ENCODE measurements at places on chromosomes 3 and 15.

GRCh38 chr15:30830961-30831360 is 72.8 kb upstream of the FAN1 start:
- no peak for DNase-seq

- no peak for DNase-seq
Measured at GRCh38 chr3:66856533-66856932, 141.6 kb upstream of the KBTBD8 start.

- DNase-seq: no peak
Measured at GRCh38 chr15:48318131-48318530, 13.1 kb upstream of the DUT start.

- DNase-seq: no peak
Measured at GRCh38 chr15:90959894-90960293, 5.2 kb downstream of the RCCD1 start.

DNA sequence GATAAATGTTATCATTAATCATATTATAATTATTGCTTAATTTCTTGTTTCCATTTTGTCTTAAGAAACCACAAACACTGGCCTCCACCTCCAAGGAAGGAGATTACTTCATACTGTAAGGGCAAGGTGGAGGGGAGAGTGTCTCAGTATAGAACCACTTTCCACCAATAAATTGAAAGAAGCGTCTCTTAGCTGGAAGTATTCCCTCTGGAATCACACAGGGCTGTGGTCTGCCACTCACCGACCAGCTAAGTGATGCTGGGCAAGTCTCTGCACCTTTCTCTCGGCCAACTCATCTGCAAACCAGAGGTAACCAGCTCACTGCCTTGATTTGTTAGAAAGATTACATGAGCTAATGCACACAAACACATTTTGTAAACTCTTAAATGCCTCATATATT is 63.1 kb downstream of the EIF4E3 start:
- no peak for DNase-seq

DNA sequence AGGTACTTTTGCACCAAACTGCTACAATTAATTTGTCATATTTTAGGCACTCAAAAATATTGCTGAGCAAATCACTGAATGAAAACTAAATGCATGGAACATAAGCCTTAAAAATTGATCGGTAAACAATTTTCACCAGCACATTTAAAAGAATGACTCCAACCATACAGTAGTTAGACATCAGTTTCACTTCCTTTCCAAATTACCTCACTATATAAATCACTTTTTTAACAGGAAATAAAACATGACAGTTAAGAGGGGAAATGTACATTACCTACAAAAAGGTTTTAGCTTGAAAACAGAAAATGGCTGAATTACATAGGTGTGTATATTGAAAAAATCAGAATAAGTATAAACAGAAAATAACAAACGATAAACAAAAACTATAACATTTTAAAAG is 108.4 kb downstream of the SERPINI1 start:
- DNase-seq: no peak

DNA sequence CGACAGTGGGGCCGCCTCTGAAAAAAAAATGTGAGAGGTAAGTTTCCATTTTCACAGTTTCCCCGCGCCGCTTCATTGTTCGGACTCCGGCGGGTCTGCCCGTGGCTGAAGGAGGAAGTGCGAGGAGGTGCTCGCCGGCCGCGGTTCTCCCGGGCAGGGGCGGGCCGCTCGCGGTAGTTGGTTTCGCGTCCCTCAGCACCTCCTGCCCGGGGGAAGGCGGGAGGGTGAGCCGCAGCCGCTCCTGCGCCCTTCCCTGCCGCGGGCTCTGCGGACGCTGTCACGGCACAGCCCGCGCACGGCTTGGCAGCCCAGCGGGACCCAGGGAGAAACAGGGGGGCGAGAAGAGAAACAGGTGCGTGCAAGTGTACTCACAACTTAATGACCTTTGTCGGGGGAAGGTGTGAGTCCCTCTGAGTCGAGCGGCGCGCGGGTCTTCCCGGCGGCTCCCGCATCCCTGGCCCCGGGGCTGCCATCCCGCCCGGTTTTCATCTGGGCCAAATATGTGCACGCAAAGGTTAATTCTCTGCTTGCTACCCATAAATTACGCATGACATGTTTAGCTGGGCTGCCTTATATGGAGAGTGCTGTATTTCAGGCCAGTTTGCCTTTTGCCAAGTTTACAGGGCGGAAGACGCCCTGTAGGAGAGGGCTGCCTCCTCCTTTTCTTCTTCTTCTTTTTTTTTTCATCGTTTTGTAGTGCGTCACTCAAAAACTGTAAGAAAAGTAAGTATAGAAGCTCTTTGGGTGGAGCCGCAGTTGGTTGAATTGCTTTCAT is 514 bp downstream of the MBNL1 start:
- peak; percentile 78 for DNase-seq

GRCh38 chr3:40490916-40491315 is 14.0 kb downstream of the ZNF619 start:
- DNase-seq: no peak

DNA sequence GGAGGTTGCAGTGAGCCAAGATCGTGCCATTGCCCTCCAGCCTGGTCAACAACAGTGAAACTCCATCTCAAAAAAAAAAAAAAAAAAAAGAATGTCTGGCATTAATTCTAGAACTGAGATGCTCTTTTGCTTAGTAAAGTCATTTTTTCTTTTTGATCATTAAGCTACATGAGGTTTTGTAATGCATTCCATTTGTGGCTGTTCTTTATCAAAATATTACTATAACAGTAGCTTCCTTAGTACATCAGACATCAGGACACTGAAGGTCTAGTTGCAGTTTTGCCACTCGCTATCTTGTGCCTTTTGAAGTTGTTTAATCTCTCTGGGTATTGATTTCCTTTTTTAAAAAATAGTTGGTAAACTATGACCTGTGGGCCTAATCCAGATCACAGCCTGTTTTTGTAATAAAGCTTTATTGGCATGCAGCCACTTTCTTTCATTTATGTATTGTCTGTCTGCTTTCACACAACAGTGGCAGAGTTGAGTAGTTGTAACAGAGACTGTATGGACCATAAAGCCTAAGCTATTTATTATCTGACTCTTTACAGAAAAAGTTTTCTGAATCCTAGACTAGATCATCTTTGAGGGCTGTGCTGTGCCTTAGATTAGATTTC is 76.6 kb downstream of the SLC25A26 start:
- no peak for DNase-seq

DNA sequence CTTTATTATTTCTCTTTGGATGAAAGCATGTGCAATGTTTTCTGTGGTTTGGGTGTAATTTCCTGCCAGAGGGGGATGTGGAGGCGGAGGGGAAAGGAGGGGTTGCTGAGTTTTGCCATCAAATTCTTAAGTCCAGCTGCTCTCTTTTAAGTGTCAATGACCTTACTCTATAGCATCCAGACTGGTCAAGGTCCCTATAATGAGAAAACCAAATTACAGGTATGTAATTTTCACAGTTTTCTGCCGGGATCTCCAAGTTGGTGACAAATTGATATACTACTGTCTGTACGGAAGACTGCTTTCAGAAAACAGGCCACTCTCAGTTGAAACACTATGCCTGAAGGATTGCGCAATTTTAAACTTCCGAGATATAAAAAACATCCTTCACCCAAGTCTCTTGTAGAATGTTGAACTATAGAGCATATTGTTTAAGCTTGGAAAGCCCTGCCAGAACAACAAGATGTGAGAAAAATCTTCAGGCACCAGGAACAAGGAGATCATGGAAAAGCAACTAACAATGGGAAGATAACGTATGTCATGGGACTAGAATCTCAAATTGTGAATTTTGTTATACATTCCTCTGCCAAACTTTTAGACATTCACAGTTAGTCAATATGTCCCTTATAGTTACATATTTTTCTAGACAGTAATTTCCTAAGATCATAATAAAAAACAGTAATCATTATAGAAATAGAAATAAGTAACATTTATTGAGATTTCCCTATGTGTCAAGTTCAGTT is 300.7 kb upstream of the SATB1 start:
- DNase-seq: no peak

DNA sequence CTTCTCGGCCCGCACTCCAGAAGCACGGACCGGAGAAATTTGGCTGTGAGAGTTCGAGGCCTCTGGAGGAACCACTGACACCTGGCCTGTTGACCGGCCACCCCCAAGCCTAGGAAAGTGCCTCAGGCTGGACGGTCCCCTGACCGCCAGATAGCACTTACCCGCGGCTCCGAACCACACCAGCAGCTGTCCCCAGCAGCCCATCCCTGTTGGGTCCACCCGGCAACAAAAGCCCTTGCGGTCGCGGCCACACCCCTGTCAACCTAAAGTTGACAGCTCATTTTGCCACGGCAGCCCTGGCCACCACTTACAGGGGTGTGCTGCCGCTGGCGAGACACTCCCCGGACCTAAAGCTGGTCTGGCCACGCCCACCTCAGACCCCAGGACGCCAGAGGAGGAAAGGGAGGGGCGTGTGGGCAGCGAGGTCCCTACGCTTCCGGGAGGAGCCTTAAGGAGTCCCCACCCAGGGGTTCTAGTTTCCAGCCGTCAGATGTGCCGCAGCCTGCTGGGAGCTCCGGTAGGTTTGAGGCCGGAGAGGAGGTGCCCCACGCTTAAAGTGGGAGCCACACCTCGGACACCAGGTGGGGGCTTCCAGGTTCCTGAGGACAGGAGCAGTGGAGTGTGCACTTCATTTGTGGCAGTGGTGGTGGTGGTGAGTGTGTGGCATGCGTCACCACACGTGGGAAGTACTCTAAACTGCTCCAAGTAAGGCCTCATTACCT is at the start of gene LTK:
Gene LTK, minus strand, starts transcription at position 322 of the 722 bp plus-strand sequence. Its CDS starts 118 bp downstream, at position 204.
- DNase-seq: peak; percentile 38

DNA sequence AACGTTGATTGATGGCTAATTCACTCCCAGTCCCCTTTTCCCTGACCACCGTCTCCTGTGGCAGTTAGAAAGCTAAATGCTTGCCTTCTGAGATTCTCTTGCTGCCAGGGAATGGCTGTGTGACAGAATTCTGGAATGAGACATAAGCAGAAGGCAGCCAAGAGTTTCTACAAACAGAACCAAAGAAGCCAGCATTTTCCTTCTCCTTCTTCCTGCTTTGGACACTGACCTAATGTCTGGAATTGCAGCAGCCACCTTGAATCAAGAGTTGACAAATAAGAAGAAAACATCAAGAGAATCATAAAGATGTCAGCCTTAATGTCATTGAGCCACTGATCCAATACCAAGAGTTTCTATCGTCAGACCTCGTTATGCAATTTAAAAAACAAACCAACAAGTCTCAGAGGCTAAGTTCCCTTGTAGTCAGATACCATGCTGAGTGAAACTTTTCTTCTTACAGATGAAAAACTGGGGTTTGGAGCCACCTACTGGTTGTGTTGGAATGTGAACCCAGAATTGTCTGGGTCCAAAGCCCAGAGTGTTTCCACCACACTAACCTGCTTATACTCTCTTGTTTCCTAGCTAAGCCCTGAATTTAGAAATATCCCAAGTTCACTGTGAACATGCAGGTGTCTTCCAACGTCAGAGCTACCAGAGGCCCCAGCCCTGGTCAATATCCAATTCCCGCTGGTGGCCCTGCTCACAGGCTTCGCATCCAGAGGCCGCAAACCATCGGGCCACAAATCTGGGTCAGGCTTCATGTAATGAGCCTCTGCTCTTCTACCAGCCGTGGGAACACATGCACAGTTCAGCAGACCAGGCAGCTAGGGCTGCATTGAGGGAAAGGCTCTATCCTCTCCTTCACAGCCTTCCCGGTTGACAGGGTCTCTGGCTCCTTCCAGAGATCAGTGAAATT is 42.5 kb downstream of the MCF2L2 start:
- peak; percentile 71 for DNase-seq

- DNase-seq: no peak
Measured at GRCh38 chr3:134462331-134462941, 23.3 kb downstream of the ANAPC13 start.

DNA sequence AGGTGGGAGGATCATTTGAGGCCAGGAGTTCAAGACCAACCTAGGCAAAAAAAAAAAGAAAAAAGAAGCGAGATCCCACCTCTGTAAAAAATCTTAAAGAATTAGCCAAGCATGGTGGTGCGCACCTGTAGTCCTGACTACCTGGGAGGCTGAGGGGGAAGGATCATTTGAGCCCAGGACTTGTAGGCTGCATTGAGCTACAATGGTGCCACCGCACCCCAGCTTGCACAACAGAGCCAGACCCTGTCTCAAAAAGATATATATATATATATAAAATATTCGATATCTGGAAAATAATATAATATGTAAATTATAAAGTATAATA is 1.1 kb upstream of the IMP3 start:
- DNase-seq: no peak

Measured in LoVo (cell line).